ENCODE measurements at places on chromosomes 12 and 14.
A peak's percentile ranks its signal among the peaks of the same experiment; 100 is the strongest.

GRCh38 chr14:28770630-28771029 is 4.0 kb downstream of the FOXG1 start:
- no peak for DNase-seq

GRCh38 chr12:52566847-52567291 is 6.8 kb downstream of the KRT74 start:
- DNase-seq, result no peak

DNA sequence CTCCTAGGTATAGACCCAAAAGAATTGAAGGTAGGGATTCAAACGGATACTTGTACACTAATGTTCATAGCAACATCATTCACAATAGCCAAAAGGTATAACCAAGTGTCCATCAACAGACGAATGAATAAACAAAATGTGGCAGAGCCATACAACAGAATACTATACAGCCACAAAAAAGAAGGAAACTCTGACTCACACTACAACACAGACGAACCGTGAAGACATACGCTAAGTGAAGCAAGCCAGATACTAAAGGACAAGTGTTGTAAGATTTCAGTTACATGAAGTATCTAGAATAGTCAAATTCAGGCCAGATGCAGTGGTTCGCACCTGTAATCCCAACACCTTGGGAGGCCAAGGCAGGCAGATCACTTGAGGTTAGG is 19.1 kb downstream of the CAMKK2 start:
- DNase-seq, result no peak

GRCh38 chr12:45503899-45504298 is 225.6 kb upstream of the ARID2 start:
- DNase-seq, result no peak

GRCh38 chr14:62645649-62646048 is 399.6 kb downstream of the KCNH5 start:
- no peak for DNase-seq

GRCh38 chr14:74505831-74506230 is 12.3 kb downstream of the ISCA2 start:
- no peak for DNase-seq

- DNase-seq, result no peak
Measured at GRCh38 chr12:15417691-15418090, 95.4 kb downstream of the PTPRO start.

- peak; percentile 77 for DNase-seq
Measured at GRCh38 chr12:121465921-121466793, 66.2 kb downstream of the RNF34 start.

- no peak for DNase-seq
Measured at GRCh38 chr12:131990066-131990979, 40.6 kb downstream of the EP400 start.

GRCh38 chr12:13368971-13369370 is 172.4 kb downstream of the EMP1 start:
- DNase-seq, result no peak

DNA sequence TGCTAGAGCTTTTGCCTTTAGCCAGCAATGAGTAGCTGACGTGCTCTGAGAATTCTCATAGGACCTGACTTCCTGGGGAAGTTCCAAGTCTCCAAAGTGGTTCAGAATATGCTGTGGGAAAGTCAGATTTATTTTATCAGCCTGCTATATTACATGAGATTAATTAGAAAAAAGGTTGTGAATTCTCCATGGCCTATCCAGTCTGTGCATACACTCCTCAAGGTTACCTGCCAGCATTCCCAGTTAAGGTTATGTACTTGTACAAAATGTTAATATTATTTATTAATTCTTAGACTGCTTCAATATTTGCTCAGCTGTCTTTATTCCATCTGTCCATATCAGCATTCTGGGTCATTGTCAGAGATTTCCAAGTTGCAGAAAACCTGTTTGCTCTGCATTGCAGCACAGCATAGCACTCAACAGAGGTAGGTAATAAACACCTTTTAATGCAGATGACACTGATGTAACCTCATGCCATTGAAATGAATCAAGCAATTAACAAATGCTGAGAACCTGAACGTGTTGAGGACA is 2.7 kb upstream of the SEL1L start:
- no peak for DNase-seq

- DNase-seq, result no peak
Measured at GRCh38 chr14:92458136-92459029, 55.2 kb upstream of the RIN3 start.

DNA sequence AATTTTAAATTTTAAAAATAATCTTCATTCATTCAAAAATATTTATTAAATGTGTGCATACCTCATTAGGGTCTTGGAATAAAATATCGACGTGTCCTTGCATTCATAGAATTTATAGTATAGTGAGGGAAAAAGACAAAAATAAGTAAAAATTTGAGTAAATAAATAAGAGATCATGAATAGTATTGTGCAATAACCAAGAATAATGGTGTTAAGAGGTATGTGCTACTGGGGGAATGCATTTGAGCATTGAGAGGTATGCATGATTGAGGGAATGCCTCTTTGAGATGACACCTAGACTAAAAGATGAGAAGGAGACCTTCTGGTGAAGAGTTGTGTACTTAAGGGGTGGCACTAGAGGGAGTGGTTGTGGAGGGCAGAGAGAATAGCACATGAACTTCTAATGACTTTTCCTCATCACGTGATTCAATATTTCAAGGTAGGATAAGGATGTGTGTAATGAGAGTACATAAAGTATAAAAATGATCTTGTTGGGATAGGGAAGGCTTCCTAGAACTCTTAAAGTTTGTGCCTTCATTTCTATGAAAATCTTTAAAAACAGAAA is 18.8 kb upstream of the CATSPERB start:
- DNase-seq, result no peak

DNA sequence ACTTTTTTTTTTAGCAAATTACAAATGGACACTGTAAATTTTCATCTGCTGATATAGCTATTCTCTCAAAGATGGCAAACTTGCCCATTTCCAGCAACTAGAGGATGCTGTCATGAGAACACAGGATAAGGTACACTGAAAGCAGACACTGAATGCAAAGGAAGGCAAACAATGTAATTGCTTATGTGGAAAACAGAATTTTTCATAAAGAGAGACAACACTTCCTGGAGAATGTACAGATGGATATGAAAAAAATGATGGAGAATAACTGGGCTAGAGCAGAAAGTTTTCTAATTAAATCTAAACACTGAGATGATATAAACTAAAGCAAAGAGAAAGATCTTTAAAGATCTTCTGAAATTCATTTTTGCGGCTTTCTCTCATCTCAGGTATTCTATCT is 581 bp downstream of the CD69 start:
- no peak for DNase-seq

GRCh38 chr12:3651585-3652424 is 101.1 kb downstream of the CRACR2A start:
- DNase-seq, result no peak

- no peak for DNase-seq
Measured at GRCh38 chr12:38732761-38733160, 172.6 kb downstream of the CPNE8 start.

DNA sequence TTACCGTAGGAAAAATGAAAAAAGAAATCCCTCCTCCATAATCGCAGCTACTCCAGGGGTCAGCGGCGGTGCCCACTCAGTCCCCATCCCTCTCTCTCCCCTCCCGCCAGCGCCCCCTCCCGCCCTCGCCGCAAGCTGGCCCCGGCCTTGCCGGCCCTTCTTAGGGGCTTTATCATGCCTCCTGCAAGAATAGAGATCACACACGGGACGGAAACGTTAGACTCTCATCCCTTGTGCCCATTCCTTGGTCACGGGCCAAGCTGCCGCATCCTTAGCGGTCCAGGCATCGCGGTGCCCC is 692 bp upstream of the COX14 start:
- DNase-seq, result no peak

DNA sequence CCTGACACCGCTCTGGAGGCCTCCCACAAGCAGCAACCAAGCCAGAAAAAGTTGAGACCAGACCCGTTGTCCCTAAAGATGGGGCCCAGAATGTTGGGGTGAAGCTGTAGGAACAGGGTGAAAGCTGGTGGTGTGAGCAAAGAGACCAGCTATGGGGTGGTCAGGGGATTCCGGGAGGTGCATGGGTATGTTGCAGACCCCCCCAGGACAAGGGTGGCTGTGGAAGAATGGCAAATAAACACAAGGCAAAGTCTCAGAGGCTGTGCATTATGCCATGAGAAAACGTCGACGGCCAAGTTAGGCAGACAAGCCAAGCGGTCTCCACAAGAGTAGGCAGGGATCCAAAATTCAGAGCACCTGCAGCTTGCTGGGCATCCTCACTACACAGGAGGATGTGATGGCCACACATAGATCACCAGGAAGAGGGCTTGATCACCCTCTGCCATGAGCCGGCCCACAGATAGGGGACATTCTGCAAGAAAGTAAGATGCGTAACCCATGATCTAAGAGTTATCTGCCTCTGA is 58.8 kb upstream of the KCNA1 start:
- DNase-seq, result no peak

DNA sequence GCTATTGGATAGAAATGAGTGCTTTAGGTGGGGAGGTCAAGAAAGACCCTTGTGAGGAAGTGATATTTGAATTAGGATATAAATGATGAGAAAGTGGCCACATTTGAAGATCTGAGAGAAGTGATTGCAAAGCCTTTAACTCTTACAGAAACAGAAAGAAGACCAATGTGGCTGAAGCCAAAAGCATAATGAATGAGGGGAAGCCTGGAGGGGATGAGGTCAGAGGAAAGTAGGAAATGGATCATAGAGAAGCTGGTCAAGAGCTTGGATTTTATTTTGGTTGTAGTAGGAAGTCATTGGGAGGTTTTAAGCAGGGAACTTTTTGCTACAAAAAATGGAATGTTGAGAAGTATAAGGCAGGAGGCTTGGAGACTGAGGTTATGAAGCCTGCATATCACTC is 3.5 kb upstream of the GYS2 start:
- DNase-seq, result no peak

GRCh38 chr12:120231316-120232011 is 30.6 kb upstream of the RPLP0 start:
- no peak for DNase-seq

DNA sequence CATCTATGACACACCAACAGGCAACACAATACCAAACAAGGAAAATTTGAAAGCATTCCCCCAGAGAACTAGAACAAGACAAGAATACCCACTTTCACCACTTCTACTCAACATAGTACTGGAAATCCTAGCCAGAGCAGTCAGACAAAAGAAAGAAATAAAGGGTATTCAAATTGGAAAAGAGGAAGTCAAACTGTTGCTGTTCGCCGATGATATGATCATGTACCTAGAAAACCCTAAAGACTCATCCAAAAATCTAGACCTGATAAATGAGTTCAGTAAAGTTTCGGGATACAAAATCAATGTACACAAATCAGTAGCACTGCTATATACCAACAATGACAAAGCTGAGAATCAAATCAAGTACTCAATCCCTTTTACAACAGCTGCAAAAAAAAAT is 8.1 kb upstream of the ATL1 start:
- DNase-seq, result no peak

DNA sequence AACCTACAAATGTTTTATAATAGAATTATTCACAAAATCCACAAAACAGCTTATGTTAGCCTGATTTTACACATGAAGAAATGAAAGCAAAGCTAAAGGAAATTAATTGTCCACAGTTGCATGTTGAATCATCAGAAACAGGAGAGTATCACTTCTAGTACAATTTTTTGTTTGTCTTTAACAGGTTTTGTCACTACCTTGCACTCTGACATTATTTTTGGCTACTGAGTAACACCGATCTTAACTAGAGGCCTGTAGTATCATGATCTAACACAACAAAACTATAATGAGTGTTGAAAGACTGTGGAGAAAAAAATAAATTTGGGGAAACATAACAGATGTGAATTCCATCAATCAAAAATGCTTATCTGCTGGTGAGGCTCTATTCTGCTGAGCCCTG is 60.1 kb downstream of the TAOK3 start:
- DNase-seq, result no peak

GRCh38 chr12:40451661-40452060 is 226.9 kb downstream of the LRRK2 start:
- DNase-seq, result no peak

DNA sequence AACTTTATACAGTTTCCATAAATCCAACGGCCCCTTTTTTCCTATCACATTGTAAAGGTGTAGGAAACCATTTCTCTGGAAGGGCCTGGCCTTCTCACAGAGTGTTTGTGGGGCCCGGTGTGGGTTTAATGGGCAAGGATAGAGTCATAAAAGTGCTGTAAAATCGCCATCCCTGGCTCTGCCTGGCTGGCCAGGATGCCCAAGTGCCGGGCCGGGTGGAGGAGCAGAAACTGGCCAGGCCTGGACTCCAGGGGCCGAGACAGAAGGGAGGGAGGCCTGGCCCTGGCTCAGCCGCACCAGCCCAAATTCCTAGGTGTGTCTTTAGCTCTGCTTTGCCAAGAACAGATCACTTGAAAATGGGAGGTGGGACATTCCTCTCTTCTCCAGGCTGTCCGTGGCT is 77.1 kb upstream of the DICER1 start:
- DNase-seq, result no peak

- no peak for DNase-seq
Measured at GRCh38 chr12:14906114-14906513, 20.5 kb upstream of the MGP start.

DNA sequence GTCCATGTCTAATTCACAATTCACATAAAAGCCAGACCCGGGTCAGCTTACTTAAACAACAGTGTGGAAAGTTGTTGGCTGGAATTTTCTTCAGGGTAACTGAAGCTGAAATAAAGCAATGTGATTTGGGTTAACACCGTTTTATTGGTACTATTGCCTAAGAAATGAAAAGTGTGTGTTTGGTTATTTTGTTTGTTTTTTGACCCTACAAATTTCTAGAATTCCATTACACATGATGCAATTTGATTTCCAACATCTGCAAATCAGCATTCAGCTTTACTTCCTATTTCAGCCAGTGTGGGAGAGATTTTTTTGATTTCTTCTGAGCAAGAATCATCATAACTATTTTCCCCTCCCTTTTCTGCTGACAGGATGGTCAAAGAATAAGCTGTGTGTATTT is 45.7 kb upstream of the CLMN start:
- no peak for DNase-seq

GRCh38 chr12:108967869-108968540 is 52.9 kb downstream of the SVOP start:
- DNase-seq, result no peak

- no peak for DNase-seq
Measured at GRCh38 chr12:45660330-45660729, 69.2 kb upstream of the ARID2 start.

DNA sequence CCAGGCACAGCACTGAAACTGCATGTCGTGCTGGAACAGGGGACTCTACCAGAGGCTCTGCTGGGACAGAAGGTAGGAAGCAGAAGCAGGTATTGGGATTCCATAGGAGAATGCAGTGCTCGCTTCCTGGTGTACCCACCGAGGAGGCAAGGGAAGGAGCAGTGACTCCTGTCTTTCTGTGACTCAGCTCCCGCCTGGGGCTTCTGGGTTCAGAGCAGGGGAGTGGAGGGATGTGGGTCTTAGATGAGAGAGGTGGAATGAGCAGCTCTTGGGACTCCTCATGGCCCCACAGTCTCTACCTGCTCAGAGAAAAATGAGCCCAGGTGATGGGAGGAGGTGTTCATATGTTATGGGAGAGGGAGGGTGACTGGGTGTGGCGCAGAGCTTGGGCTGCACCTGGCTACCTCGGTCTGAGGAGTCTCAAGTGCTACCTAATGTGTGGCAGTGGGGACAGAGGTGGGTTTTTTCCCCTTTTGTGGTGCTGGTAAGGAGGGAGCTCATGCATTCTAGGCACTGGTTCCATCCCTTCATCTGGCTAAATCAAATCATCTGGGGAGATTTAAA is 26.3 kb downstream of the WNT5B start:
- DNase-seq, result no peak

- no peak for DNase-seq
Measured at GRCh38 chr14:57865066-57865402, 858 bp downstream of the SLC35F4 start.

GRCh38 chr14:61285364-61285763 is 4.2 kb upstream of the TMEM30B start:
- no peak for DNase-seq

GRCh38 chr14:92797935-92798653 is 4.0 kb downstream of the GOLGA5 start:
- DNase-seq, result no peak
